ENCODE measurements at places on chromosomes 11 and 22.

- DNase-seq = no peak
These were observed 8.2 kb downstream of the CBX7 start for GRCh38 chr22:39144101-39144767.

GRCh38 chr11:35160902-35161597 lies 22.1 kb downstream of the CD44 start:
- no peak for DNase-seq

GRCh38 chr11:126434950-126435335 lies 79.5 kb downstream of the ST3GAL4 start:
- DNase-seq = no peak

DNA sequence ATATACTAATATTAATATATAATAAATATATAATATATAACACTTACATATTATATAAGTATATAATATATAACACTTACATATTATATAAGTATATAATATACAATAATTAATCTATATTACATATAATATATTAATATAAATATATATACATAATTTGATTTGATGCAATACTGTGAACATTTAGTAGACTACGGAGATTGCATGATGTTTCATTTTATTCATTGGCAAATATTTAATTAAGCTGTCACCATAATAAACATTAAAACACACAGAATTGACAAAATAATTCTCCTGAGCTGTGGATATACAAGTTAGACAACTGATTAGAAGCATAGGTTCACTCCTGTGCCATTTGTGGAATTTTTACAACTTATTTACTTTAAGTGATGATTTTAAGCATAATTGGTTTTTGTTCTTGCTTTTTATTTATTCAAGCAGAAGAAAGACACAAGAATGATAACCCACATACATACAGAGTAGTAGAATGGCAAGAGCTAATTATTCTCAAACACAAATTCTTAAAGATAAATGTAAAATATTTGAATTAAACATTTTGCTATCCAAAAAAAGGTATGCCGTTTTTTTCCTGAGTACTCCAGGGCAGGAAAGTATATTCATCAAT lies 65.8 kb upstream of the TOP3B start:
- no peak for DNase-seq

DNA sequence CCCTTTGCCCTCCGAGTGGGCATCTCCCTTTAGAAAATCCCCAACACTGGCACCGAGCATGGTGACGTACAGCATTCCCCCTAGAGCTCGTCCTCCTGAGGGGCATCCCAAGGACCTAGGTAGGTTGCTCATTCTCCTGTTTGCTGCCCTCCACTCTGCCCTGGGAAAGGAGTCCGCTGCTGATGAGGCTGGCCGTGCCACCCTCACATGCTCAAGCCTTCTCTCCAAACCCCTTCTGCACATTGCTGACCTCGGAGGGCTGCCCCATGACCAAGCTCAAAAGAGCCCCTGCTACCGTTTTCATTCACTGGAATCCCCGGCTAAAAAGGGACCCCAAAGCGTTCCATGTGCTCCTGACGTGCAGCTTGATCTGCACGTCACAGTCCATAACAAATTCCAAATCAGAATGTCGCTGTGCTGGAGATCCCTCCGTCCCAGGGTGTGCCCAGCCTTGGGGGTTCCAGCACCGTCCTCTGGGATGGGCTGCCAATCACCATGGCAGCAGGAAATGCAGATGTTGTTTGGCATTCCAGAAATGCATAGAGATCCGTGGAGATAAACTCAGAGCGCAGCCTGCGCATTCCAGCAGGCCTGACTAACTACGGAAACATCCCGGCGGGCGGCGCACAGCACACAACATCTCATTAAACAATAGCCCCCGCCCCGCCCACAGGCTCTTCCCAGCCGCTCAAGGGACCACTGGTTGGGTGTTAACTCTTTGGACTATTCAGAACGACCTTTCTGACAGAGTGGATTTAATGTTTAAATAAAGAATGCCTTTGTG lies 26.3 kb upstream of the GNB1L start:
- DNase-seq = peak; percentile 32

- no peak for DNase-seq
These were observed 33.7 kb upstream of the SLC17A6 start for GRCh38 chr11:22304337-22304961.
